ENCODE measurements at places on chromosomes 6 and 20. TPM values are rescaled to one million over a fixed set of nuclear protein-coding genes. Genes with fewer than 3 reads are reported as not detected.
A peak's percentile ranks its signal among the peaks of the same experiment; 100 is the strongest.

GRCh38 chr6:11833626-11834592 lies 55.3 kb upstream of the ADTRP start:
- peak; percentile 72 for DNase-seq

- DNase-seq, result no peak
Observed at GRCh38 chr20:53711333-53712211, 117.9 kb upstream of the ZNF217 start.

DNA sequence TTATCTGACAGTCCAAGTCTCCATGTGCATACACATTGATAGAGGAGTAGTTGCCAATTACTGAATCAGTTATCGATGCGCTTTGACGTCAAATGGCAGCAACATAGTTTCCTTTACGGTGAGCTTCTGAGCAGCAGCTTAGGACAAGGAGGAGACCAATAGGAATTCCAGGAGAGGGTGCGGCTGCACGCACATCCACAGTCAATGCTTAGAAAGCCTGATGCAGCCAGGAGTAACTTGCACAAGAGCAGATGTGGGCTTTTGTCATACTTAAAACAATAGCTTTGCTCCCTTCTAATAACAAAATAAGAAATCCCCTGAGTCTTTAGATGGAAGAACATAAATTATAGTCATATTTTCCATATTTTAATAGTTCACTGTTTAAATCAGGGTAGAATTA lies 442.1 kb downstream of the BCKDHB start:
- DNase-seq, result no peak

GRCh38 chr6:15296735-15297134 lies 50.9 kb downstream of the JARID2 start:
- DNase-seq, result no peak

COL12A1 gene
- total RNA-seq, result 44.3 TPM

GRCh38 chr6:168524571-168525001 lies 83.6 kb downstream of the SMOC2 start:
- DNase-seq, result no peak

DNA sequence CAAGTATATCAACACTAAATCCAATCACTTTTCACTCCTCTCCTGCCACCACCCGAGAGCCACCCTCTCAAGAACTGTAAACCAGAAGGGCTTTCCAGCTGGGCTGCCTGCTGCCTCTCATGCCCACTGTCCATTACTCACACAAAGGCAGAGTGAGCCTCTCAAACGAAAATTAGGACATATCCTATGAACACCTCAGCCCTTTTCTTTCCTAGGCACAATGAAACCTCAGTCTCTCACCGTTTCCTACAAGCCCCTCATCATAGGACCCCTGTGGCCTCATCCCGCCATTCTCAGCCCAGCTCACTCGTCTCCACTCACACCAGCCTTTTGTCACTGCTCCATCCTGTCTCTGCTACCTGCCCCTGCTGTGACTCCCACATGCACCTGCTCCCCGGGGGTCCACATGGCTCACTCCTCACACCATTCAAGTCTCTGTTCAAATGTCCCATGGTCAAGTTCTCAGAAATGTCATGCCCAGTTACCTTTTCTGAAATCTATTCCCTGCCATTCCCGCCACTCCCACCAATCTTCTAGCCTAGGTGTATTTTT lies 7.4 kb downstream of the HLA-F start:
- no peak for DNase-seq

GRCh38 chr6:1426416-1426815 lies 37.0 kb downstream of the FOXF2 start:
- no peak for DNase-seq

CGA gene
- not detected for total RNA-seq

TTK gene
- 0.55 TPM for total RNA-seq

DNA sequence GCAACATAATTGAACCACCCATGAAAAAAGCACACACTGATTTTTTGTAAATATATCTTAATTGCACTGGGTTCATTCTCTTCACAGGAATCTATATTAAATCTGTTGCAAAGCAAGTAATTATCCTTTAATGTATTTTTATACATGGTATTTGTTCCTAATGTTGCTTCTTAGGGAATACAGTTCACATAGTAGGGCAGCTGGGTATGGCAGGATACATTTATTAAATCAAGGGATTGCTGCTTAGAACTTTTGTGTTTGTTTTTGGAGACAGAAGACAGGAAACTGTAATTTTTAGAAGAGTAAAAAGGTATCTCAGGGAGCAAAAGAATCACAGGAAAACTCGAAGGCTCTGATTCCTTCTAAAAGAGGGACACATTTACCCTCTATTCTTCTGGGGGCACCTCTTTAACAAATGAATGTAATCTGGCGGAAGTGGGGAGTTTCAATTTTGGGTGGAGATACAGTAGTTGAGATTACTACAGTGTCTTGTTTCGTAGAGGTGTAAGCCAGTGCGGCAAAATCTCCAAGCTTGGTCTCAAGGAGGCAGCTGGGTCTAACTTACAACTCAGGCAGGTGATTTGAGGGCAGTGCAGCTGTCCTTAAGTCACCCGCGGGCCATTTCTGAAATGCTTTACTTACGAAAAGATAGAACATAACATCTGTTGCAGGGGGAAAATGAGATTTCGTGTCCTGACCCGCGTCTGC lies 812 bp upstream of the SMIM13 start:
- no peak for DNase-seq

CD24 gene
- 63.6 TPM for total RNA-seq

C20orf144 gene
- total RNA-seq, result 0.23 TPM

- no peak for DNase-seq
Observed at GRCh38 chr6:37122861-37123260, 47.1 kb upstream of the PIM1 start.

- DNase-seq, result no peak
Observed at GRCh38 chr6:27839626-27840475, 72.3 kb downstream of the OR2B2 start.

GRCh38 chr6:99838607-99839006 lies 155.4 kb downstream of the MCHR2 start:
- no peak for DNase-seq

FAM83B gene
- total RNA-seq, result 0.20 TPM

DNA sequence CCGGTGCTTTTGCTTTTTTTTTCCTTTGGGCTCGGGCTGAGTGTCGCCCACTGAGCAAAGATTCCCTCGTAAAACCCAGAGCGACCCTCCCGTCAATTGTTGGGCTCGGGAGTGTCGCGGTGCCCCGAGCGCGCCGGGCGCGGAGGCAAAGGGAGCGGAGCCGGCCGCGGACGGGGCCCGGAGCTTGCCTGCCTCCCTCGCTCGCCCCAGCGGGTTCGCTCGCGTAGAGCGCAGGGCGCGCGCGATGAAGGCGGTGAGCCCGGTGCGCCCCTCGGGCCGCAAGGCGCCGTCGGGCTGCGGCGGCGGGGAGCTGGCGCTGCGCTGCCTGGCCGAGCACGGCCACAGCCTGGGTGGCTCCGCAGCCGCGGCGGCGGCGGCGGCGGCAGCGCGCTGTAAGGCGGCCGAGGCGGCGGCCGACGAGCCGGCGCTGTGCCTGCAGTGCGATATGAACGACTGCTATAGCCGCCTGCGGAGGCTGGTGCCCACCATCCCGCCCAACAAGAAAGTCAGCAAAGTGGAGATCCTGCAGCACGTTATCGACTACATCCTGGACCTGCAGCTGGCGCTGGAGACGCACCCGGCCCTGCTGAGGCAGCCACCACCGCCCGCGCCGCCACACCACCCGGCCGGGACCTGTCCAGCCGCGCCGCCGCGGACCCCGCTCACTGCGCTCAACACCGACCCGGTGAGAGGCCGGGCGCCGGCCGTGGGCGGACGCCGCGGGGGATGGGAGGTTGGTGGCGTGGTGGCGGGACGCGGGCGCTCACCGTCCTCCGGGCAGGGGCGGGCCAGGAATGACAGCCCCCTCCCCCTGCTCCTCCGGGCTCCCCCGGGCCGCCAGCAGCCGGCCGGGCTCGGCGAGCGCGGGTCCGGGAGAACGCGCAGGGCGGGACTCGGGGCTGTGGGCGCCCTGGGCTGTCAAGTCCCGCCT lies 606 bp downstream of the ID4 start:
- peak; percentile 80 for DNase-seq

GRIK2 gene
- total RNA-seq, result 0.38 TPM

- no peak for DNase-seq
Observed at GRCh38 chr6:36851149-36851614, 11.9 kb upstream of the CPNE5 start.

- DNase-seq, result no peak
Observed at GRCh38 chr6:128600397-128600951, 80.1 kb upstream of the PTPRK start.

ADA gene
- 5.8 TPM for total RNA-seq

GRCh38 chr6:73942592-73943186 lies 246.7 kb downstream of the CD109 start:
- no peak for DNase-seq

- DNase-seq, result no peak
Observed at GRCh38 chr6:124490122-124490521, 472.1 kb upstream of the RNF217 start.

GRCh38 chr6:53309901-53310300 lies 38.8 kb downstream of the ELOVL5 start:
- DNase-seq, result no peak

ADGB gene
- total RNA-seq, result not detected

- no peak for DNase-seq
Observed at GRCh38 chr20:9112541-9113515, 43.9 kb downstream of the PLCB4 start.

GRCh38 chr6:117911150-117911549 lies 4.1 kb downstream of the SLC35F1 start:
- no peak for DNase-seq

GRCh38 chr6:17219098-17219497 lies 62.1 kb upstream of the RBM24 start:
- DNase-seq, result no peak

DNA sequence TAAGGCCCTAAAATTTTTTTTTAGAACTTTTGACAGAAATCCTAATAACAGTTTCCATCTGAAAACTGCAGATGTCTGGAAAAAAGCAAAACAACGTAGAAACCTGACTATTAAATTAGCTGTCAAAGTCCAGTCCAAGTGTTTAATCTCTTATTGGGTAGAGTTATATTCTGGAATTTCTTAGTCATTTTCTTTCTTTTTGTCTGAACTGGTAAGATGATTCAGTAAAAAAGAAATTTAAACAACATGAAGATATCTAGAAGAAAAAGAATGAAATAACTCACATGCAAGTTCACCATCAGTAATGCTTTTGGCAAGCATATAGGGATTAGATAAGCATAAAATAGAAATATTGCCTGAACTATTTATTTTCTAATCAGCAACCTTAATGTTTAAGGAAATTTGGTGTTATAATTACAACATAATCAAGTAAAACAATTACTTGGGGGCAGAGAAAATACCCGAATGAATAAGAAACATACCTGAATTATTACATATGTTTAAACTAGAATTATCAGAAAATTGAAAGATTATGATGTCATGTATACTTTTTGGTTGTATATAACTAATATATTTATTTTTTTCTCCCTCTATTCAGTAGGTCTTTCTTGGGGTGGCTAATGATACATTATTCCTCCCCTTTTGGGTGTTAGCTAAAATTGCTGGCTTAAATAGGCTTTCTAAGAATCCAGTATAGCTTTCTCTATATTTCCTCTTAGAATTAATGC lies 51.1 kb downstream of the FAM83B start:
- DNase-seq, result no peak
